ENCODE measurements at places on chromosomes 2 and 18. TPM values are rescaled to one million over a fixed set of nuclear protein-coding genes. Genes with fewer than 3 reads are reported as not detected.

The C2orf78 gene
- not detected for total RNA-seq

The ANO7 gene
- total RNA-seq: 0.10 TPM

The ZNF638 gene
- total RNA-seq: 264 TPM

The TUBA3E gene
- not detected for total RNA-seq

The C1QL2 gene
- total RNA-seq: not detected

The GYPC gene
- total RNA-seq: 73.4 TPM

GRCh38 chr2:43462866-43463641 is 132.8 kb downstream of the THADA start:
- peak; percentile 62 for DNase-seq

DNA sequence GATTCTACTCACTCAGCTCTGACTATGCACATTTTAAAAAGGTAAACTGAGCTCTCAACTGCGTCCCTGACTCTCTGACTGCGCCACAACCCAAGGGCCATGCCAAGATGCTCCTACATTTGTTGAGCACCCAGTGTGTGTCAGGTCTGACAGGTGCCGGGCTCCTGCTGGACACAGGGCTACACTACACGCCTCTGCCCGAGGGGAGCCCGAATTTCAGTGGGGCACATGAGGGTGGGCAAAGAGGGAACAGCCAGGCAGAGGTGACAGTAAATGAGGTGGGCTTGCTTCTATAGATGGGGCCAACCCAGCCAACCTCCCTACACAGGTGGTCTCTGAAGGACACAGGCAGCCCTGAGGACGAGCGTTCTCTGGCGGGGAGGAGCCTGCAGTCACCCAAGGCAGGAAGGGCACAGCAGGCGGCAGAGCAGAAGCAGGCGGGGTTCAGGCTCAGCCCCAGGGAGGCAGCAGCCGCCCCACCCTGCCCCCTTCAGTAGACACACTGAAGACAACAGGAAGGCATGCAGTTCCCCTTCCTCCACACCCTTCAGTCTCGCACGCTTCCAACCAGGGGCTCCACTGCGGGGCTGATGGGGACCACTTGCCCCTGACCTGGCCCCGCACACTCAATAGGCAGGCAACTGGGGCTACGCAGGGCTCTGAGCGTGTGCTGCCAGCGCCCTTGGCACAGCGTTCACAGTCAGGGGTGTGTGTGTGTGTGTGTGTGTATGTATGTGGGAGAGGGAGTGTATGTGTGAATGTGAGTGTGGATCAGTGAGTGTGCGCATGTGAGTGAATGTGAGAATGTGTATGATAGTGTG is 98.4 kb downstream of the UXS1 start:
- no peak for DNase-seq

DNA sequence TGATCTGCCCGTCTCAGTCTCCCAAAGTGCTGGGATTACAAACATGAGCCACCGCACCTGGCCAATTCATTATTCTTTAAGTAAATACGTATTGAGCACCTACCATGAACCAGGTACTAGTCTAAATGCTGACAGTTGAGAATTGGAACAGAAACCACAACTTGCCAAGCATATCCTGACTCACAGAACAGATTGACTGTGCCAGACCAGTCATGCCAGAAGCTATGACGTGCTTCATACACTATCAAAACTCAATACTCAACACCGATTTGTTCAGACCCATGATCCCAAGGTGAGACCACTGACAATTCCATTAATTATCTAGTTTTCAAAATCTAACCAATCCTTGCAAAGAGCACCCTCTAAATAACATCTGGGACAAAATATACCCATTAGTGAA is 148.6 kb downstream of the B3GNT2 start:
- DNase-seq: no peak

GRCh38 chr2:106358521-106358920 is 109.7 kb downstream of the RGPD3 start:
- no peak for DNase-seq

- DNase-seq: no peak
Measured at GRCh38 chr18:9738266-9738969, 30.3 kb downstream of the RAB31 start.

- no peak for DNase-seq
Measured at GRCh38 chr2:167151894-167152293, 263.6 kb downstream of the XIRP2 start.

GRCh38 chr18:64094210-64094609 is 54.7 kb downstream of the LINC00305 start:
- DNase-seq: no peak

DNA sequence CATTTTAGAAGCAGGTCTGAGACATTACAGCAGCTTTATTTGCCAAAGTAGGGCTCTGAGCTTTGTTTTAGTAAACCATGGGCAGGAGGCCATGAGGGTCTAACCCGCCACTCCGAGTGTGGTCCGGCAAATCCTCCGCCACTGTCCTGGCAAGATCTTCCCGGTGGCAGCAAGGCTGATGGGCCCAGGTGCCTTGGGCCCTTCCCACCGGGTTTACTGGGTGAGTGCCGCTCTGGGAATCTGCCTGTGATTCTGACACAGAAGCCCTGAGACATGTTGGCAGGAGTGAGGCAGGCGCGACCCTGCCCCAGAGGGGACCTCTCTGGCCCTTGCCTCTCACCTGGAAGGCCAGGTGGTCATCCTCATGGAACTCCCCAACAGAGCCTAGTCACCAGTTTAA is 29.9 kb downstream of the MTERF4 start:
- DNase-seq: no peak

GRCh38 chr2:35933031-35933430 is 422.5 kb upstream of the CRIM1 start:
- no peak for DNase-seq

DNA sequence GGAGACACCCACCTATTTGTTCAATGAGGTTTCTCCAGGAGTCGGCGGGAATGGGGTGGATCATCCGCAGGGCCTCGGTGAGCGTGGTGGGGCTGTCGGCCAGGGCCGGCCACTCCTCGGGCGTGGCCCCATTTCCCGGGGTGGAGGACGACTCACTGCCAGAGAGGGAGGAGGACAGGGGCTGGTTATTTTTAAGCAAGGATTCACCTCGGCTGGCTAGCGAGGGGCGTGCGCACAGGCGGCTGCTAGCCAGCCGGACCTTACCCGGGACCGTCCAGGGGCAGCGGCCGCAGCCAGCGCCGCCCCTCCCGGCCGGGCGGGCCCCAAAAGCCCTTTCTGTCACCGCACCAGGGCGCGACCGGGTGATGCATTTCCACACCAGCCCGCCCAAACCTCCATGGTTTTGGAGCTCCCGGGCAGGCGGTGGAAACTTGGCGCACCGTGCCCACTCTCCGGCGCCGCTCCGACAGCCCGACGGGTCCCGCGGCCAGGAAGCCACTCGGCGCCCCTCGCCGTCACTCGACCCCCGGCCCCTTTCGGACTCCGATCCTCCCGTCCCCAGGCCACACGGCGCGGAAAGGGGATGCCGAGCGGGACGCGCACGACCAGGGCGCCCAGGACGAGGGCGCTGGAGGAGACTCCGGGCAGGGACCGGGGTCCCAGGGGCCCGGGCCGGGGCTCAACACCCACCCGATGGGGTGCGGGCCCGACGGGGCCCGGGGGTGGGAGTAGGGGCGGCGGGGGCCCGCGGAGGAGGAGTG is 57.1 kb downstream of the SNORC start:
- DNase-seq: no peak

DNA sequence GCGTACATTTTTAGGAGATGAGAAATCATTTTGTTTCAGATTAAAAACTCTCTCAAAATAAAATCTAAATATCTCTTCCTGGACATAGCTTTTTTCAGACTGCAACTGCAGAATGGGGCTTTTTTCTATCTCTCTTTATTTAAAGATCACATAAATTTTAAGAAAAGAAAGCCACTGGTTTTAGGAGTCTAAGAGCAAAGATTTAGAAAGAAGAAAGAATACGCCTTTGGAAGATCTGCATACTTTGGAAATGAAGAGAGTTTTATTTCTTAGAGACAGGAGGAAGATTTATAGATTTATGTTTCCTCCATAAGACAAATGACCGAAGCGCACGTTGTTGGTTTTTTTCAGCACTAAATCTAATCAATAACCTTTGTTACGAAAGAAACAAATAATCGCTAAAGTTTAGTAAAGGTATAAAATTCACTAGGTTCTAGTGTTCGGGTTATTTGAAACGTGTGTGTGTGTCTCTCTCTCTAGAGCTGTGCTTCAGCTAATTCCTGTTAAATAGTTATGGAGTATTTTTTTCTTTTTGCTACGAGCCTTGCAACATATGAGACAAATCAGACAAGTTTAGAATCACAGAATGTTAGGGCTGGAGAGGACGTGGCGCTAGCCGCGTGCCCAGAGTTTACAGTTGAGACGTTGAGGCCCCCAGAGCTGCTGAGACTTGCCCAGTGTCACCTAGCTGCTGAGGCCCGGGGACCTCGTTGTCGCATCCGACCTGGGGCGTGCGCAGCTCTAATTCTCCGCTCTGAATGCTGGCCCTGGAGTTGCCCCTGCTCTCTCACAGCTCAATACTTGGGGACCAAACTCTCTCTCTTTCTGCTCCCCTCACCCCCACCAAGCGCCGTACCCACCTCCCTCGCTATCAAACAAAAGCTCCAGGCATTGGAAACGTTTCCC is 69.9 kb downstream of the CTAGE1 start:
- DNase-seq: peak; percentile 13

- DNase-seq: no peak
Measured at GRCh38 chr2:187483537-187483936, 35.5 kb upstream of the CALCRL start.

DNA sequence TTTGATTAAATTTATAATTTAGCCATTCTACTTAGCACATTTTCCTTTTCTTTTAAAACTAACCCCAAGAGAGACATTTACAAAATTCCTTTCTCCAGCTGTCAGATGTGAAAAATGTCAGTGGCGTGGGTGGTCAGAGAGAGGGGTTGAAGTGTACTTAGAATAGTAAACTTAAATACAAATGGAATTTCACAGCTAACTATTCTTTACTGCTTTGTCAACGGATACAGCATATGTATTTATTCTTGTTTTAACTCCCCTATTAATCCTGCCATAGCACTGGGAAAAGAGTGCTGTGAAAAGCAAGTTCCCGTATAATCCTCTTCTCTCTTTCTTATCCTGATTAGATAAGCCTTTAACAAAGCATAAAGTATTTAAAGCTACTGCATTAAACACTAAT is 191.4 kb upstream of the CHAC2 start:
- peak; percentile 17 for DNase-seq

DNA sequence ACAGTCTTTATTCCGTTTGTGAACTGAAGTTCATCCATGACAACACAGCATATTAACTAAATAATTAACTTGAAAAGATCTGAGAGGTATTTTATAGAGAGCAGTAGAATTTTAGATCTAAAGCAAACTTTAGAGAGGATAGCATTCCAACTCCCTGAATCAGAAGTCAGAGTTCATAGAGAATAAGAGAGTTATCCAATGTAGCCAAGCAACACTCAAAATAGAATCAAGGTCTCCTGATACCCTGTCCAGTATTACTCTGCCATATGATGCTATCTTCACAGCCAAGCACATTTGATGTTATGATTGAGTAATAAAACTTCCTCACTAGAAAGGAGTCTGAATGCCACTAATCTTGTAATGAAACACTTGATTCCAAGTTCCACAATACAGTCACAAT is 55.5 kb downstream of the RIT2 start:
- DNase-seq: no peak

GRCh38 chr2:85887566-85888019 is 1.2 kb downstream of the ST3GAL5 start:
- DNase-seq: peak; percentile 70

- DNase-seq: peak; percentile 44
Measured at GRCh38 chr18:65091744-65092329, 659.0 kb upstream of the CDH7 start.

GRCh38 chr2:24239553-24239952 is 64.7 kb downstream of the FAM228A start:
- DNase-seq: no peak

- no peak for DNase-seq
Measured at GRCh38 chr2:112712903-112713584, 7.8 kb upstream of the NT5DC4 start.

- DNase-seq: no peak
Measured at GRCh38 chr2:63651861-63652651, 63.3 kb downstream of the MDH1 start.

DNA sequence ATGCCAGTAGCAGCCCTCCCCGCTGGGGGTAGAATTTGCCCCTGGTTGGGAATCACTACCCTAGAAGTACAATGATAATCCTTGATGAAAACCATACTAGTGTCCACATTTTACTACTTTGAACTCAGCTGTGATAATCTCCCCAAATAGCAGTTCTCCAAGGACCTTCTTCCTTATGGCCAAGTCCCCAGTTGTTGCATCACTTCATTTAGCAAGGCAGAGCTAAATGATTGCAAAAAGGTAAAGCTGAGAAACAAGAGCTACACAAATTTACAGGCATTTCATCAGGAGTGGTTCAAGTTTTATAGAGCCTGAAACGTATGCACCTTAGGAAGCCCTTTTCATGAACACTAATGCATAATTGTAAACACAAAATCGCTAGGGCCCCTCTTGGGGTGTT is 44.9 kb upstream of the REL start:
- DNase-seq: no peak

GRCh38 chr2:138620431-138620830 is 118.9 kb downstream of the SPOPL start:
- peak; percentile 79 for DNase-seq

DNA sequence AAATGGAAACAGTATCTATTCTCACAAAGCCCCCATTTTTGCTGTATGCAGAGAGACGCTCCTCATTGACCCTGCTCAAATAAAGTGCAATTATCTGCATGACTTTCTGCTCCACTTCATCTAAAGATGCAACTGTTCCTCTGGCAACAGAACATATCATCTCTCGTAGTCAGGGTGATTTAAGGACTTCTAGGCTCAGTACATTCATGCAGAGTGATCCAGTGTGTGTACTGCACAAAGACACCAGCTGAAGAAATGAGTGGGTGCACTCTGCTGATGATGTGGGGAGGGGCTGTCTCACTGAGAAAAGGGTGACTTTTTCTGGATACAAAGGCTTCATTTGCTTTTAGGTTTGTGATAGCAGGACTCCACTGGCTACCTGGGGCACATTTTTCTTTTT is 355.2 kb downstream of the GALNT13 start:
- no peak for DNase-seq

GRCh38 chr2:66813525-66813924 is 378.6 kb downstream of the MEIS1 start:
- no peak for DNase-seq

GRCh38 chr2:234929002-234929401 is 22.8 kb upstream of the SH3BP4 start:
- DNase-seq: no peak

DNA sequence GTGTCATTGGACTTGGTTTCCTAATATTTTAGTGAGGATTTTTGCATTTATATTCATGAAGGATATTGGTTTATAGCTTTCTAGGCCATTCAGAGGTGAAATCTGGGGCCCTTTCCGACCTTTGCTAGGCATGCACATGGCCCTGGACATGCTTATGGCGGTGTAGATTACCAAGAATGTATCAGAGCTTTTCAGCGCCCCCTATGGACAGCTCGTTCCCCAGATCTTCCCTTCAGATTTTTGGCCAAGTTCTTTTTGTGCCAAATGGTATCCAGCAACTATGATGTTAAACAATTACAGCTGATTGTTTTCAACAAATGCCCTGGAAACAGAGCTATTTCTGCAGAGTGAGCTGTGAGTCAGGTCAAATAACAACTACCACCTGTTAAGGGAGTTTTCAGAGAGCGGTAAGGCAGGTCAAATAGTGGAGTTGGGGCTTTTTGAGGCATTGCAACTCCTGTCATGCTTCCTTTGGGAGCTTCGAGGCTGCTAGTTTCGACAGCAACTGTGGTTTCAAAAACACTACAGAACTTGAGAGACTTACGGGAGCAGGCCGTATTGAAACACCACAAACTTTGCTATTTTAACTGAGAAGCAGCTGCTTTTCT is 188.3 kb downstream of the ZNF516 start:
- peak; percentile 18 for DNase-seq

- DNase-seq: peak; percentile 96
Measured at GRCh38 chr18:32349728-32350395, 120.8 kb downstream of the GAREM1 start.
